GM10248 (cell line): ENCODE measurements at places on chromosomes 5 and 9.

- DNase-seq: no peak
Measured at GRCh38 chr9:111455638-111456037, 28.5 kb downstream of the ECPAS start.

- no peak for DNase-seq
Measured at GRCh38 chr5:19950897-19951296, 37.1 kb downstream of the CDH18 start.

- no peak for DNase-seq
Measured at GRCh38 chr5:109908366-109908765, 218.6 kb downstream of the MAN2A1 start.

GRCh38 chr5:80784451-80784850 is 129.7 kb upstream of the DHFR start:
- DNase-seq: no peak

DNA sequence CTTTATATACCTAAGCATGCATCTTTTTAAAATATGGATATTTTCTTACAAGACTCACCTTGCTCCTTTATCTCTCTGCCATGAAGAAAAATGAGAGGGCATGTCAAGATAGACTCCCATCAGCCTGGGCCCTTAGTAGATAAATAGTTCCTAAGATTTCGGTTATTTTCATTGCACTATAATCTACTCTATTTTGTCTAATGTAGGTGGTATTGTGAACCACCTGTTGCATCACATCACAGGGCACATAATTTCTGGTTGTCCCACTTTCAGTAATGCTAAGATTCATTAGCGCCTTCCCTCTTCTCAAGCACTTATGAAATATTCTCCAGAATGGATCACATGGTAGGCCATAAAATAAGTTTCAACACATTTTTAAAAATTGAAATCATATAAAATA is 202.5 kb upstream of the ADRA1B start:
- DNase-seq: no peak
